CD8-positive, alpha-beta T cell (primary cell): ENCODE measurements at places on chromosomes 12 and 14.

- no peak for DNase-seq
Measured at GRCh38 chr12:47223031-47223847, 143.5 kb upstream of the AMIGO2 start.

DNA sequence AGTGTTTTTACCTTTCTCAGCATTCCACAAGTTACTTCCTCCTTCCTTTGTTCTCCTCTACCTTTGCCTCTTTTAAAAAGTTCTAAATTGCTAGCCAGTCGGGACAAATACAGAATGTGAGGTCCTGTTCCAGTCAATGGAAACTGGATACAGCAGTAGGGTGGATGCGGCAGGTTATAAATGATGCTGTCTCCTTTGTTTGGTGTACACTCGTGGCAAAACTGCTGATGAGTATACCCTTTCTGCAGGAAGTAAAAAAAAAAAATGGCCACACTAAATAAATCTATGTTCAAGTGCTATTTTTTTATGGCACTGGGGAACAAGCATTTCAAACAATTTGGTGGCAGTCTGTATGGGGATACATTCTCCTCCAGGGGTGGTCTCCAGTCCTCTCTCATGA, 27.5 kb downstream of the KLRK1 start:
- no peak for DNase-seq

- DNase-seq, result no peak
Measured at GRCh38 chr12:19014240-19014639, 115.3 kb upstream of the PLEKHA5 start.

- no peak for DNase-seq
Measured at GRCh38 chr12:90543841-90544240, 411.1 kb downstream of the CCER1 start.

- DNase-seq, result no peak
Measured at GRCh38 chr14:104965561-104966231, 12.5 kb downstream of the AHNAK2 start.
